IgD-negative memory B cell (primary cell): ENCODE measurements at places on chromosomes 1 and 21. TPM values are rescaled to one million over a fixed set of nuclear protein-coding genes. Genes with fewer than 3 reads are reported as not detected.

Gene DSCAM
- not detected for polyA plus RNA-seq

Gene TEKT2
- not detected for polyA plus RNA-seq

Gene SLAMF1
- 17.2 TPM for polyA plus RNA-seq

Gene RGSL1
- polyA plus RNA-seq, result not detected

Gene GLMN
- polyA plus RNA-seq, result 7.5 TPM

Gene FAM72B
- polyA plus RNA-seq, result 1.1 TPM

Gene C1QC
- not detected for polyA plus RNA-seq

Gene MSH4
- polyA plus RNA-seq, result 0.10 TPM

Gene CFAP45
- 1.2 TPM for polyA plus RNA-seq

Gene NEK2
- not detected for polyA plus RNA-seq

Gene BEND5
- polyA plus RNA-seq, result 31.5 TPM

Gene GPR89A
- polyA plus RNA-seq, result 14.8 TPM

Gene CNR2
- 52.1 TPM for polyA plus RNA-seq
